ENCODE measurements at places on chromosomes 4 and X.

DNA sequence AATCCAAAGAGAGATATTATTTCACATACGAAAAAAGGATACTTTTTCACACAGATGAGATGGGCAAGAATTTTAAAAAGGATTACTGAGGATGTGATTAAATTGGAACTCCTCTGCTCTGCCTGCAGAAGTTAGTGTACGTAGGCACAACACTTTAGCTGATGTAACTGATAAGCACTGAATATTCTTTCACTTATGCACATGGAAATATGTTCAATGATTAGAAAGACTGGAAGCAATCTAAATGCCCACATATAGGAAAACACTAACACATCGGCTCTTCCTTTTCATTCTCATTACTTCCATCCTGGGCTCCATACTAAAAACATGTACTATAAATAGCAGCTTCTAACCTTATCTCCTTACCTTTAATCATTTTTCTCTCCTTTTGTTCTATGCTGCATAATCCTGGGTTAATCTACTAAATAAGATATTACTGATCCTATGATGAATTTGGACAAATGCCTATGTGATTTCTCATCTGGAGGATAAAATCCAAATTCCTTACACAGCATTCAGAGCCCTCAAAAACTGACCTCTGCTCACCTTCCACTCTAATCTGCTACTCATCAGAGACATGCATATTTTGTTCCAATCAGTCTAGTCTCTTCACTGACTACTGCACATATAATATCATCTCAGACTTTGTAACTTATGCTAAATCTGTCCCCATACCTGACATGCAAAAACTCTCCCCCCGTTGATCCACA lies 197.8 kb downstream of the PDGFC start:
- no peak for DNase-seq

DNA sequence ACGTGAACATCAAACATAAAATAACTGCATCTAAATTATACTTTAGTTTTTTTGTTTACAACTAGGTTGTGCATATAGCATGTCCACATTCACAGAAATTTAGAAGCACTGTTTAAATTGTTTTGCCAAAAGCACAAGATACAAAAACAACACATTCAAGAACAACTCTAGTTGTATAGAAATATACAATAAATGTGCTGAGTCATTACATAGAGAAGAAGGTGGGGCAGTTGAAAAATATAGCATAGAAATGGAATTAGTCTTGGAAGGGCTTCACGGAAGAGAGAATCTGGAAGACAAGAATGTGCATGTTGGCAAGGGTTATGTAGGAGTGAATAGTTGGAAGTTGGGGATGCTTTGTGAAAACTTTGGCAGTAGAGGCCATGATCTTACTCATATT lies 239.0 kb upstream of the GLRA2 start:
- DNase-seq: no peak

GRCh38 chrX:108285356-108285755 lies 152.9 kb downstream of the COL4A6 start:
- DNase-seq: no peak

GRCh38 chrX:38935561-38935960 lies 134.3 kb downstream of the MID1IP1 start:
- DNase-seq: no peak

- DNase-seq: no peak
Measured at GRCh38 chr4:62208921-62209320, 1008.8 kb downstream of the ADGRL3 start.

- no peak for DNase-seq
Measured at GRCh38 chrX:17535229-17535628, 160.2 kb downstream of the NHS start.

DNA sequence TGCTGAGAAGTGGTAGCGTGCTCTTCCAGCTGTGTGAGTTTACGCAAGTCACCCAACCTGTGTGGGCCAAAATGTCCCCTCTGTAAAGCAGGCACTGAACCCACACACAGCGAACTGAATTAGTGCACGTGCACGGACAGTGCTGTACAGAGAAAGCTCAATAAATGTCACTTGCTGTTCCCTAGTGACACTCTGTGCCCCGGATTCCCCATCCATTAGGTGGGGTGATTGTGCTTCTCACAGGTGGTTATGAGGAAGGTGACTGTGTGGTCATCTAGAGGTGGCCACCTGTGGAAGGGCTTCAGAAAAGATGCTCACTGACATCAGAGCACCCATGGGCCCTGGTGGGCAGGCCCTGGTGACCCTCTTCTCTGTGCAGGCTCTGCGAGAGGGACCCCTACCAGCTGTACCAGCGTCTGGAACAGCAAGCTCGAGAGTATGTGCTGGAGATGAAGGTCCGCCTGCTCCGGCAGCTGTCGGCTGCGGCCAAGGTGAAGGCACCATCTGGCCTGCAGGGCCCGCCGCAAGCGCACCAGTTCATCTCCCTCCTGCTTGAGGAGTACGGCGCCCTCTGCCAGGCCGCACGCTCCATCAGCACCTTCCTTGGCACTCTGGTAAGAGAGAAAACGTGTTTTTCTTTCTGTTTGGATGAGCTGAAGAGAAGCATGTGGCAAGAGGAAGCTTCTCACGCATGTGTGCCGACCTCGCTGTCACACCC lies 94.3 kb downstream of the FAM193A start:
- DNase-seq: no peak

GRCh38 chr4:115883231-115883630 lies 769.8 kb upstream of the NDST4 start:
- no peak for DNase-seq

DNA sequence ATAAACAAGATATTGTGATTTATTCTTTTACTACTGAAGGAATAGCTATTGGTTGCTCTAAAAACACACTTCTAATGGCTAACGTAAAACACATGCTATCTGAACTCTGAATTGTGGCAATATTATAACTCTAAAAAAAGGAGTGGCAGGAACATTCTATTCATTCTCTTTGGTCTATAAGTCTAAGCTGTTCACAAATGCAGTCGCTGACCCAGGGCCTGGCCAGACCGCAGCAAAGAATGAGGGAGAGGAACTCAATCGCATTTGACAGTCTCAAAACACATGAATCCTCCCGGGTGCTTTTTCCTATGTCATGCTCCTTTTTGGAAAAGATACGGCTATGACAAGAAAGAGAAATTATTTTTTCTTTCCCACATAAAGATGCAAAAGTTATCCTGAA lies 651.6 kb upstream of the PITX2 start:
- no peak for DNase-seq

GRCh38 chr4:88836216-88836615 lies 138.6 kb upstream of the NAP1L5 start:
- DNase-seq: no peak

DNA sequence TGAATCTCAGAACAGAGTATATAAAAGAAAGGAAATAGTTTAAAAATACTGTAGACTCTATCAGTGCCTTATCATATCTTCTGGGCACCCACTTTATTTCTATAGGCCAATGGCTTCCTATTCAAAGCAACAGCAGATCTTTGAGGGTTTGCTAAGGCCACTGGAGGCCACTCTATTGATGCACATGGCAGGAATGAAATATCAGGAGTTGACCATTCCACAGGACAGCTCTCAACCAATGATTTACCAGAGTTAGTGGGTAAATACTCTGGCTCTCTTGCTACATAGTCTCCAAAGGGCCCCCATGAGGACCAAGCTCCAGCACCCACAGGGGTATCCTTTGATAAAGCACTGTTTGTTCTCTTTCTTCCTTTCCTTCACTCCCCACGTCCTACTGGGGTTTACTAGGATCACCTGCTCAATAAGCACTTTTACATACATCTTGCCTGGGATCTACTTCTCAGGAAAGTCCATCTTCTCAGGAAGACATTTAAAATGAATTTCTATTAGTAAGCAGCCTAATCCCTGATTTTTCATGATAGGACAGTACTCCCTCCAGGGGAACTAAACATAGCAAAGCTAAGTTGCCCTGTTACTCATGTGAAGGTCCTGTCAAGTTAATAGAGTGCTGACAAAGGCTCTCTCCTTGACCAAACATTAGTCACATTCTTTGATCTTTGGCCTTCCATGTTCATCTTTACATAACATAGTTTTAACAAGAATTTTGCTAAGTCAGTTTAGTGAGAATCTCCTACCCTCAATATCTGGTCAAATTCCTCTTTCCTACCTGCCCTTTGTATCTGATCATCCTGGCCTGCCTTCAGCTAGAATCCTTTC lies 459.7 kb downstream of the GRXCR1 start:
- DNase-seq: no peak

- no peak for DNase-seq
Measured at GRCh38 chr4:168601899-168602298, 105.0 kb downstream of the PALLD start.

- no peak for DNase-seq
Measured at GRCh38 chr4:3202836-3203820, 45.8 kb upstream of the MSANTD1 start.

DNA sequence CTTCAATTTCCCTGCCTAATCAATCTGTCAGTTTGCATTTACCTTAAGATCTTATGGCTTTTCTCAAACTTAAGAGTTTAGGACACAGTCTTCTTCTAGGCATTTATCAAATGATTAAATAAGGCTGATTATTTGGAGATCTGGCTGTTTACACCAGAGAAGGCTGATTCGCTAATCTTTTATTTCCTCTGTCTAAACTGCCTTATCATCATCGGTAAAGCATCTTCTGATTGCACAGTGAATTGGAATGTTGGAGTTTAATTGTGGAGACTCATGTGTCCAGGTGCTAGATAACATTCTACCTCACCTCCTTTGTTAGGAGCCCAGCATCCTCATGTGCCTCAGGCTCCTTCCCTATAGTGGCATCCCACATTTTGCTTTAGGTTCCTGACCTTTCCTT lies 100.3 kb upstream of the DDIT4L start:
- no peak for DNase-seq

- DNase-seq: no peak
Measured at GRCh38 chrX:14946606-14947155, 73.5 kb downstream of the MOSPD2 start.

GRCh38 chrX:104281564-104281963 lies 26.8 kb upstream of the ESX1 start:
- no peak for DNase-seq

GRCh38 chrX:115547448-115547847 lies 13.5 kb upstream of the PLS3 start:
- DNase-seq: no peak

GRCh38 chr4:142959173-142959572 lies 113.1 kb upstream of the INPP4B start:
- no peak for DNase-seq

- no peak for DNase-seq
Measured at GRCh38 chr4:1797298-1797860, 4.3 kb downstream of the FGFR3 start.

- no peak for DNase-seq
Measured at GRCh38 chrX:68832101-68832416, 3.2 kb downstream of the EFNB1 start.

GRCh38 chrX:9467146-9467545 lies 2.3 kb downstream of the TBL1X start:
- DNase-seq: no peak

DNA sequence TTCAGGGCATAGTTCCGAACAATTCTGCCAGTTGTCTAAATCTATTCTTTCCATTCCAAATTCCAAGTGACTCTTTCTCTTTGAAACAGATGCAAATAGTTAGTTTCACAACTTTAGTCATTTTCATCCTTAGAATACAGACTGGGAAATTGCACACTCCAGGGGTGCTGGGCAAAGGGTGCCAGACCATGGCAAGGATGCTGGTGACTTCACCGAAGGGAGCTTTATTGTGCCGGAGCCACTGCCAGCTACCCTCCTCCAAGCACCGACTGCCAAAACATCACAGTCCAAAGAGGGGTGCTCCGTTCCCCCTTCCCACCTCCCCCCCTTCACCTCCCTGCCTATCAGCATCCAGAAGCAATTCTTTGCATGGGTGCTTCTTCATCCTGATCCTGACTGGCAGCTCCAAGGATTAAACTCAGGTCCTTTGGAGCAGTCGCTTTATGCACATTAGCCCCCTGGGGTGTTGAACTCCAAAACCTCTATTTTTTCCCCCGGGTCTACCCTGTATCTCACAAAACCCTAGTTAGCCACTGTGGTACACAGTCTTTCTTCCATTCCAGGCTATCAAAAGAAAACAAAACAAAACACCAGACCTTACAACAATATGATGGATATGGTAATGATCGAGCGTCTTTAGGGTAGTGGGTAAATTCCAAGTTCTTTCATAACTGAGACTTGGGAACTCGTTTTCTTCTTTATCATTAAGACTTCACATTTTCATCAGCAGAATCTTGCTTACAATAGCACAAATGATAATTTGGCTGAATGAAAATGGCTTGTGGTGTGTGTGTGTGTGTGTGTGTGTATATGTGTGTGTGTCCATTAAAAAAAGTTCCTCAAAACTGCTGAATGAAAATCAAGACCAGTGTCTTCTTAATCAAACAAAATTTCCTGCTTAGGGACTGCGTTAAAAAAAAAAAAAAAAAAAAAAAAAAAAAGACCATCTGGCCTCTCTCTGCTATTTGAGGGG lies 28.7 kb downstream of the MID1 start:
- no peak for DNase-seq

- DNase-seq: no peak
Measured at GRCh38 chr4:67550857-67551256, 5.6 kb upstream of the CENPC start.

DNA sequence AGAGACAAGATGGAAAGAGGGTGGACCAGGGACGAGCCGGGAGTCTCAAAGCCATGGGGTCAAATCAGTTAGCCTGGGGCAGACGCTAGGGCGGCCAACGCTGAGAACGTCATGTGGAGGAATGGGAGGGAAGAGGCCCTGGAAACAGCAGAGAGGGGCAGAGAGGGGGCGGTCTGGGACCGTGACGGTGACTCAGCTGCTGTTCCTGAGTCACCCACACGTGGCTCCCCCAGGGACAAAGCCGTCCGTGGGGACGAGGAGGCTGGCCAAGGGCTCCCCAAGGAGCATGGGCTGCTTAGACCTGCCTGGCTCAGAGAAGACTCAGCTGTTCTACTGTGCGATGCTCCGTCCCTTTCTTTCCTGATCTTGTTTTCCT lies 108.4 kb upstream of the LRPAP1 start:
- no peak for DNase-seq

GRCh38 chrX:96424007-96424406 lies 260.6 kb upstream of the DIAPH2 start:
- no peak for DNase-seq

- no peak for DNase-seq
Measured at GRCh38 chr4:138835832-138836533, 179.6 kb upstream of the NOCT start.

DNA sequence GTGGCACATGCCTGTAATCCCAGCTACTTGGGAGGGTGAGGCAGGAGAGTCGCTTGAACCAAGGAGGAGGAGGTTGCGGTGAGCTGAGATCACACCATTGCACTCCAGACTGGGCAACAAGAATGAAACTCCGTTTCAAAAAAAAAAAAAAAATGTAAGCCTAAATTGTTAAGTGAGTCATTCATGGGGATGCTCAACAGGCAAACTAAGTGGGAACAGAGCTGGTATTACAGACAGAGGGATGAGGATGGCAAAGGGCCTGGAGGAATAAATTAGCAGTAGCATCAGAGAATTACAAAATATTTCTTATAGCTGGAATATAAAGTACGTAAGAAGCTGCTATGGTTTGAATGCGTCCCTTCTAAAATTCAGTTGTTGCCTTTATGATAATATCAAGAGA lies 43.4 kb upstream of the OGT start:
- DNase-seq: no peak

- no peak for DNase-seq
Measured at GRCh38 chrX:2387614-2388239, 113.0 kb downstream of the DHRSX start.

GRCh38 chr4:184448821-184449220 lies 25.5 kb downstream of the IRF2 start:
- DNase-seq: no peak

Measured in stimulated activated CD8-positive, alpha-beta memory T cell treated with anti-CD3 and anti-CD28 coated beads, Interleukin-7, amount 100 ng/mL, for 1 hour (primary cell).